ENCODE measurements at places on chromosomes 2 and 18.

DNA sequence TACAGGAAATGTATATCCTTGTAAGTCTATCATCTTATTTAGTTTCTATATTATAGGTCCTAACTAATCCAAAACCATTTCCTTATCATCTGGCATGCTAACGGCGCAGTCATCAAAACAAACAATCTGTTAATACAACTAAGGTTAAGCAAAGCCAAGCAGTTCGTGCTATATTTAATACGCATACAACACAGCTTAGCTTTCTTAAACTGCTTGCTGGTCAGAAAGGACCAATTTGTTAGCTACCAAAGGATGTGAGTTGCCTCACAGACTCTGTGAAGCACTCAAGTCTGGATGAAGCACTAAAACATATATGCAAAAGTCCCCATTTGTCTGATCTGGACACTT lies 67.0 kb downstream of the ZEB2 start:
- DNase-seq = no peak

- DNase-seq = no peak
These were observed 106.4 kb upstream of the CELF4 start for GRCh38 chr18:37672001-37672400.

GRCh38 chr2:240325016-240326007 lies 110.2 kb upstream of the GPC1 start:
- peak; percentile 47 for DNase-seq

DNA sequence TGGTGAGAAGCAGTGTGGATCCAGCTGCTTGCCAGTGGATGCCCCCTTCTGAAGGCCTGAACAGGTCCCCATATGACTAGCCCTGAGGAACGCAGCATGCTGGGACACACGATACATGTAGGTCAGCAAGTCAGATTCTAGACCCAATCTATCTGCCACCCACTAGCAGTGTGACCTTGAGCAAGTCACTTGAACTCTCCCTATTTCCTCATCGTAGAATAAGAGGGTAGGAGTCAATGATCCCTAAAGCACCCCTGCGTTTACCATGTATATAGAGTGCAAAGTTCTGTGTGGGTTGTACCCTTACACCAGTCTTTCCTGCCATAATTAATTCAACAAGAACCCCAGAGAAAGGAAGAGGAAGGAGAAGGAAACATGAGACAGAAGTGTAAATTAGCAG lies 123.7 kb downstream of the GALNT14 start:
- no peak for DNase-seq

- DNase-seq = no peak
These were observed 23.7 kb upstream of the SPTBN1 start for GRCh38 chr2:54432251-54433015.

DNA sequence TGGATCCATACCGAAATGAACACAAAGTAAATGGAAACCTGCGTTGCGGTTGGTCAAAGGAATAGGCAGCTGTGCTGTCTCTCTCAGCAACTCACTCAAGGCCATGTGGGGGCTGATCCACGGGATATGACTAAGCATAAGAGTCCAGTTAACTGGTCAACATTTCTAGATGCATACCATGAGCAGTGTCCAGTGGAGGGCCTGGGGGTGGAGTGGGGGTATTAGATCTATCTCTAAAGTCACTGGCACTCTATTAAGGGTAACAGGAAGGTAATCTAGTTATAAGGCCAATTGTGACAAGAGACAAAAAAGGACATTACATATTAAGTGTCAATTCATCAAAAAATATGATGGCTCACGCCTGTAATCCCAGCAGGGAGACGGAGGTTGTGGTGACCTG lies 136.8 kb downstream of the TTC32 start:
- DNase-seq = no peak

GRCh38 chr2:136154384-136154783 lies 36.4 kb upstream of the CXCR4 start:
- no peak for DNase-seq

DNA sequence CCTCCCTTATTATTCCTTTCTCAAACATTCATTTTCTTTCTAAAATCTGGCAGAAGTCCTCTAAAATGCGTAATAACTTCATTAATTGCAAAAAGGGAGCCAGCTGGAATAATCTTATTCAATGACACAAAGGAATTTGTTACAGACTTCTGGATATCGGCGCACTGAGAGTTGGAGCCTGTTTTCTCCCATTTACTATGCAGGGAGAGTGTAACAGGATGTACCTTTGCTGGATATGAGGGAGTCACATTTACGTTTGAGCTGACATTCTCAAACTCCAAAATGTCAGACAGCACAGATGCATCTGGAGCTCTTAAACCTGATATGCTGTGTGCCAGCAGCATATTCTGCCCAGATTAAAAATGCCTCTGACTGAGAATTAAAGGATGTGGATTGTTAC lies 275.3 kb downstream of the TMX3 start:
- no peak for DNase-seq

DNA sequence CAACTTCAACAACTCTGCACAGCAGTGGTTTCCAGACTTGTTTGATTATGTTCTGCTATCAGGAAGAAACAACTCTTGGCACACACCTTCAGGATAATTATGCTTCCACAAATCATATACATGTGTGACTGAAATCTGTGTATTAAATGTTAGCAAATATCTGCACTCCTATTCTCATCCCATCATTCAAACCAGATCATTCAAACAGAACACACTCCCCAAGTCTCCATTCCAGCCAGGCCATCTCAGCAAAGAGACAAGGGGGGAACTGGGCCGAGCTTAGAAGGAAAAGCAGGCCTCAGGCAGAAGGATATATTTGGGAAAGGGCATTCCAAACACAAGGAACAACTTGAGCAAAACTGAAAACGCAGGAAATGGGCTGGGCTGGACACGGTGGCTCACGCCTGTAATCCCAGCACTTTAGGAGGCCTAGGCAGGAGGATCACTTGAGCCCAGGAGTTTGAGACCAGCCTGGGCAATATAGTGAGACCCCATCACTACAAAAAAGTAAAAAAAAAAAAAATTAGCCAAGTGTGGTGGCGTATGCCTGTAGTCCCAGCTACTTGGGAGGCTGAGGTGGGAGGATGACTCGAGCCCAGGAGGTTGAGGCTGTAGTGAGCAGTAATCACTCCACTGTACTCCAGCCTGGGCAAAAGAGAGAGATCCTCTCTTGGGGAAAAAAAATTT lies 62.7 kb downstream of the ZFP36L2 start:
- no peak for DNase-seq

DNA sequence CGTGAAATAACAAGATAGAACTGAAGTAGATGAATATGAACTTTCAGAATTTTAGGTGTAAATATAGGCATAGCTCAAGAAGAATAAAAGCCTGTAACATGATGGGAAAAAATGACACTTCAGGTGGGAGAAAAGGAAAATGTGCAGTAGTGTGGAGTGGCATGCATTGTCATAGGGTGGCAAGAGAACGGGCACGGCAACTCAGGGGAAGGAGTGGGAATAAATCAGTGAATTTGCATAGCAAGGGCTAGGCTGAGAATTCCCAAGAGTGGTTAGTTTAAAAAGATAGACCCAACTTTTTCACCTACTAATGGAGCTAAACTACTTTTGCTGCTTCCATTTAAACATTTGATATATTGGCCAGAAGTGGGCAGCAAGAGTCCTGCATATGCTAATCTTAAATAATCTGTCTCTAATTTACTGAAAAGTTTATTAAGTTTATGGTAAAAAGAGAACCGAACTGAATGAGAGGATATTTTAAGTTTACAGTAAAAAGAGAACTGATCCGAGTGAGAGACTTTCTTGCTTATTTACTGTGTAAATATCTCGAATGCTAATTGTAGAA lies 228.1 kb downstream of the CTNNA2 start:
- DNase-seq = peak; percentile 6

DNA sequence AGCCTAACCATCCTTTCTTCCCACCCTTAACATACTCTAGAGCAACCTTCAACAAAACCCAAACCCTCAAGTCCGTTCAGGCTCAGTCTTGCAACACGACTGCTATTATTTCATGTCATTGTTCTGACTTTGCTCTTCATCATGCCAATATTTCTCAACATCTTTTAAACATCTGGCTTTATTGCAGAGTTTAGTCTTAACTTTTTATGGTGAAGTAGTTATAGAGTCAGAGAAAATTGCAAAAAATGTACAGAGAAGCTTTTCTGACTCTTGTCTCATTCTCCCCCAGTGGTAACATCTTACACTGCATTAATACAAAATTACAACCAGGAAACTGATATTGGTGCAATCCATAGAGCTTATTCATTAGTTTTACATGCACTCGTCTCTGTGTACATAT lies 3.9 kb downstream of the MARCO start:
- DNase-seq = no peak

- no peak for DNase-seq
These were observed 740.3 kb downstream of the SATB2 start for GRCh38 chr2:198717451-198717850.

- no peak for DNase-seq
These were observed 29.1 kb downstream of the MTCL1 start for GRCh38 chr18:8734496-8734895.

DNA sequence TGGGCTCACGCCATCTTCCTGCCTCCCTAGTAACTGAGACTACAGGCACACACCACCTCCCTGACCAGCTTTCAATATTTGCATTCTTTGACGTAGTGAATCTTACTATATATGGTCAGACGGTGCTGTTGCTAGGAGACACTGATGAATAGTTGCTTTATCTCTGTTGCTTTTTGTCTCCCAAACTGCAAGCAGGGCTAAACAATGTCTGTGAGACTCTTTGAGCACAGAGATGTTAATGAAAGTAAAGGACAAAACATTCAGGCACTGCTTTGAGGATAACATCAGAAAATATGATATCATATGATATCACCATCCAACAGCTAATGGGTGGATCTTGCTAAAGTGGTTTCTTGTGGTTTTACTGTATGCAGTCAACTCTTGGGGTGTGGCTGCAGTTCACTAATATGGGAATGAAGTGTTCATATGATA lies 43.0 kb downstream of the EMILIN2 start:
- DNase-seq = no peak

DNA sequence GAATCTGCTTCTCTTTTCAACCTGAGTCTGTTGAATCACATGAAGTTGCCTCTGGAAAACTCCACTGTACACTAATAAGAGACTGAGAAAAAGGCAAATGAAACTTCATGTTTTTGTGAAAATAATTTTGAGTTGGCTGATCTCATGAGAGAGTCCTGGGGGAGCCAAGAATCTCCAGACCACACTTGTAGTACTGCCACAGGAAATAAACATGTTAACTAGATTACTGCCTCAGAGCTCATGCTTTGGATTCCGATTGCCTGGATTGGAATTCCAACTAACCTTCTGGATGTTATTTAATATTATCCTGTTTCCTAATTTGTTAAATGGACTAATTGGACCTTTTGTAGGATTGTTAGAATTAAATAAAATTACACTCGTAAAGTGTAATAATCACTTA lies 25.2 kb downstream of the NUP35 start:
- no peak for DNase-seq

- DNase-seq = no peak
These were observed 2.0 kb downstream of the IDH1 start for GRCh38 chr2:208252716-208253492.

GRCh38 chr18:79401494-79402208 lies 5.9 kb downstream of the NFATC1 start:
- DNase-seq = no peak

Data from nucleus accumbens (tissue), 56 donors.